ENCODE measurements at places on chromosomes 2 and 18.

DNA sequence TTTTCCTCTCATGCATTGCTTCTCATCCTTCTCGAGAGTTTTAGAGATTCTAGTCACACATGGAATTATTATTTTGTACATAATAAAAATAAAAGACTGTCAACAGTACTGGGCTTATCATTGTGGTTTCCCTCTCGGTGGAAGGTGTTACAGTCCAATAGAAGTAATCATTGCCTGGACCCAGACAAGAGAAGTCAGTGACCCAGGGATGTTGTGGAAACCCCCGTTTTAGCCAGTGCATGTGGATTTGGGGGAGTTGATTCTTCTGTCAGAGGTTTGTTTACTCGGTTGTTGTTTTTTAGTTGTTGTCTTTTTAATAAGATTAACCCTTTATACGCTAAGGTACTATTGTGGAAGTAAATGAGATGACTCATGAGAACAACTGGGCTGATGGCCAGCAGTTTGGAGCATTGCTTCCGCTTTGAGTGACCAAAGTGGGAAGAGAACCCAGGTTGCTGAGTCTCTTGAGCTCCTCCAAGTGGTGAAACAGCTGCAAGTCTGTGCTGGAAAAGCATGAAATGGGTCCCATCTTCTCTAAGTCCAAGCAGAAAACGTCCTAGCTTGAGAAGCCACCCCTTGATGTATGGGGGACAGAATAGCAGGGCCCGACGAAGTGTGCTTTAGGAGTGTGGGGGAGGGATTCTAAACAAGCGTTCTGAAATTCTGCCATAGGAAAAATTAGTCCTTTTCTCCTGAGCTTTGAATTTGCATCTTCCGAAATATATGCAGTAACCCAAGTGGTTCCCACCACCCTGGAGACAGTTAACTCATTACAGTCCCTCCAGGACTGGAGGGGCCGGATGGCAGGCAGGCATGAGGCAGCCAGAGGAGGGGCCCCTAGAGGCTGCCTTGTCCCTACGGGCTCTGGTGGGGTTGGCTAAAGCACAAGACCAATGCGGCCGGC is 61.8 kb upstream of the GPR45 start:
- no peak for DNase-seq

- no peak for DNase-seq
Measured at GRCh38 chr18:34077599-34077998, 147.1 kb downstream of the NOL4 start.

DNA sequence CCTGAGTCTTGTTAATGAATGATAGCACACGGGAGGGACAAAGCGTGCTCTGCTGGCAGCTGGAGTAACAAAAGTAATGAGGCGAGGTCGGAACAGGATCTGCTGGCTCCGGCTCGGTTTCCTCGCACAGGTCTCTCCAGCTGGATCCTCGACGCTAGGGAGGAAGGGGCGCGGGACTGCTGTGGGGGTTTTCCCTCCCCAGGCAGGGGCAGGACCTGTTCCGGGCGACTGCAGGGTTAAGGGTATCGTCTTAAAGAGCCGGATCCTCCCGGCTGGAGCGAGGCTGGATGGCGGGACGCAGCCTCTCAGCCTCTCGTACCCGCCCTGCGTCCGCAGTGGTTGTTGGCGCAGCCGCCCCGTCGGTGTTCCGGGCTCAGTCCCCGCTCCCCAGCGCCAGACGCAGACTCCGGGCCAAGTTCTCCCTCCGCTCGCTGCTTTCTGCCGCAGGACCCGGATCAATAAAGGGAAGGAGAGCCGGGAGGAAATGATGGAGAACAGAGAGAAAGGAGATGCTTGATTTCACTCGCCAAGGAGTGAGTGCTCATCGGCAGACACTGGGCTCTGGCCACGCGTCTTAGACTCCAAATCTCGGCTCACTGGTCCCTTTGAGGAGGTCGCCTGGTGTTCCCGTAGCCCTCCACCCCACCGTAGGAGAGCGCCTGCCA is 1.1 kb upstream of the LIPG start:
- no peak for DNase-seq

- DNase-seq, result no peak
Measured at GRCh38 chr2:156539086-156539860, 103.1 kb downstream of the GPD2 start.

DNA sequence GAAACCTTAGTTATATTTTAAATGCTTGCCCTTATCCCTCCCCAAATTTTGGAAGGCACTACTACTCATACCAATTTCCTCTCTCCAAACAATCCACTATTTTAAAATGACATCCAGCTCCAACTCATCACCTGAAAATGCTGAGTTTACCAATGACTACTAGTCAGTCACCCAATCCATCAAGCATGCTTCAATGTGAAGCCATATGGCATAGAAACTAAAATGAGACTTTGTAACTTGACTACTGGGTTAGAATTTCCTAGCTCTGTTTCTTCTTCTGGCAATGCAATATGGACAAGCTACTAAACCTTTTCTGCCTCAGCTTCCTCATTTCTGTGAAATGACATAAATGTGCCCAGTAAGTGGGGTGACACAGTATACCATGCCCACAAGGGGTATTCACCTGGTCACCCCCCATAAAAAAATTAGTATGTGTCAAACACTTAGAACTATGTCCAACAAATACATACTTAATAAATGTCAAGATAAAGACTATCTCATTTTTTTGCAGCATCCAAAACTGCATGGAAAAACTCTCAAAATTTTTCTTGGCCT is 10.0 kb upstream of the STPG4 start:
- no peak for DNase-seq
